Skeletal muscle cell (primary cell): ENCODE measurements at places on chromosomes 16 and 17.
A peak's percentile ranks its signal among the peaks of the same experiment; 100 is the strongest.

DNA sequence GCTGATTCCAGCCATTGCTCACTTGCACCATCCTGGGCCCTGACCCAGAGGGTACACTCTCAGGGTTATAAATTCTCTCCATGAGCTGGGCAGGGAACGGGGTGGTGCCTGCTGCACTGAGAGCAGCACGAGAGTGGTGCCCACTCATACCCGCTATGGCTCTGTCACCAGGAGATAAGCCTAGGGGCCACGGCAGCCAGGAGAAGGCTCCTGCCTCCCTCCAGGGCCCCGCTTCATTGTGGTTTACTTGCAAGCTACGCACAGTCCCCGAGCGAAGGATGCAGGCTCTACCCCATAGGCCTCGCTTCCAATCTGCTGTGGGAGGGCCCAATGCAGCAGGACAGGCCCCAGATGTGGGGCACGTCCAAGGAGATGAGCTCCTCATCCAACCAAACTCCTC, 48.5 kb downstream of the VAC14 start:
- DNase-seq = no peak

DNA sequence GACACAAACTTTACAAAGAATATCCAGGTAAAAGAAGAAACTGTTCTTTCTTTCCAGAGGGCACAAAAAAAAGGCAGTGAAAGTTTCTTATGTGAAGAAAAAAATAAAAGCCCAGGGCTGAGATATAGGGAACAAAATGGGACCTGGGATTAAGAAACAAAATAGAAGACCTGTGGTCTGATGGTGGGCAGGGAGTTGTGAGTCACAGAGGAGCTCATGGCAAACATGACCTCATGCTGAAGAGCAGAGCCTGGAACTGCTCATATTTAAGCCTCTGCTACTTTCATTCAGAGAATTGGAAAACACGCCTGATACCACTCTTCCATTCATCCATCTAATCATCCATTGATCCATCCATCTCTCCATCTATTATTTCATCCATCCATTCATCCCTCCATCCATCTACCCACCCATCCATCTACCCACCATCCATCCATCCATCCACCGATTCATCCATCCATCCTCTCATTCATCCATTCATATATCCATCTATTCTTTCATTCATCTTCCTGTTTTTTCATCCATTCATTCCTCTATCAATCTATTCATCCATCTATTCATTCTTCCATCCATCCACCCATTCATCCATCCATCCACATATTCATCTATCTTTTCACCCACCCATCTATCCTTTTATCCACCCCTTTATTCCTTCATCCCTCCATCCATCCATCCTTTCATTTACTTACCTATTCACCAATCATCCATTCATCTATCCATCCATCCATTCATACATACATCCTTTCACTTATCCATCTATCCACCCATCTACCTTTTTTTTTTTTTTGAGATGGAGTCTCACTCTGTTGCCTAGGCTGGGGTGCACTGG, 30.0 kb downstream of the WFDC1 start:
- peak; percentile 0 for DNase-seq

DNA sequence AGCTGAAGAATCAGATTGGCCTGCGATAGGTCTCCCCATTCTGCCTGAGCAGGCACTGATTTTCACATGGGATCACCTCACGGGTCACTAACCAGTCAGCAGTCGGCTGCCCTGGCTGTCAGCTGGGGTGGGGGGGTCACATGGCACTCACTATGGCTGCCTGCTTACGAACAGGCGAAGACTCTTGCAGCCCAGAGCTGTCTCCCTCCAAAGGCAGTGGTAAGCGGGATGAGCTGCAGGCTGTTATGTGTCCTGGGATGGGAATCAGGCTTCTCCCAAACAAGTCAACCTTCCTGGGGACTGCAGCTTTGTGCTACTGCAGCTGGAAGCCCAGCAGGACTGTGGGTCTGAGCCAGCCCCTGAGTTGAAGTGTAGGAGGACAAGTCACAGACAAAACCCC, 29.0 kb upstream of the ADORA2B start:
- DNase-seq = no peak

DNA sequence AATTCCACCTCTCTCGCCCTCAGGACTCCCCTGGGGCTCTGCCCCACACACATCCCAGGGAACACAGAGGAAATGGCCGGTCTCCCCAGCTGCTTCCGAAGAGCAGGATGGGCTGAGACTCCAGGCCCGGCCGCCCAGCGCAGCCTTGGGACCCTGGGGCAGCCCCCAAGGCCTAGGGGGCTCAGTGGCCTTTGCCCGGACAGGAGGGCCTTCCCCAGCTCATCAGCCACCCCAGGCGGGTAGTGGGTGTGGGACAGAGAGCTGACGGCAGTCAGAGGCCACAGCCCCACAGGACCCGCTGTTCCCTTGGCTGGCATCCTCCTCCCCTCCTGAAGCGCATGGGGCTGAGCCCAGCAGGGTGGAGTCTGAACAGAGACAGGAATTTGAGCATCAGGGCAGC, 6.2 kb upstream of the CBFA2T3 start:
- no peak for DNase-seq

DNA sequence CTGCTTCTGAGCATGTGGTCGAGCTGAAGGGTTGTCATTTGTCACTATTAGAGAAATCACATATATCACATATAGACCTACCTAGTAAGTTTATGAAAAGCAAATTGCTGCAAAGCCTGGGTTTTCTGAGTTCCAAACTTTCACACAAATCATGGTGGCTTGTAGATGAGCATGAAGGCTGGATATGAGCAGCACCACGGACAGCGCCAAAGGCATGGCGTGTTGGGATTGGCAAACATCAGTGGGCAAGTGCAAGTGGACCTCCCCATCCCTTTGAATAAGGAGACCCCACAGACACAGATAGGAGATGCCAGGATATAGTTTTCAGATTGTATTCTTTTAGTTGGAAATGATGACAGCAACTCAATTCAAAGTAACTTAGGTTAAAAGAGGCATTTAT, 77.6 kb upstream of the CACNG3 start:
- DNase-seq = no peak

GRCh38 chr17:58270476-58271215, 10.1 kb downstream of the MPO start:
- no peak for DNase-seq

GRCh38 chr17:5238333-5238732, 3.7 kb upstream of the SCIMP start:
- DNase-seq = no peak

DNA sequence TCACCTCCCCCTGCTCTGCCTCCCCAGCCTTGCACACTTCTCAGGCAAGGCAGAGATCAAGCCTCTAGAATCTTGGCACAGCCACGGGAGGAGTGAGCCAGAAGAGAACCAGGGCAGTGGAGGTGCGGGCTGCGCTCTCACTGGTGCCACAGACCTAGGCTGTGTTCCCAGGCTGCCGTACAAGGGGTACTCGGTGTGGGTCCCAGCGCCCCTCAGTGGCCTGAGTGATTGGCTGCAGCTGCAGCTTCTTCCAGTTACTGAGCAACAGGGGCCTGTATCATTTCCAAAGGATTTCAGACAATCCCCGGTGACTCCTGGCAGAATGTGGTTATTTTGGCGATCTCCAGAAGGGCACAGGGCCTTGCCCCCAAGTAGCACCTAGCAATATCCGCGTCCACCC, 1852.1 kb downstream of the TP53TG3F start:
- no peak for DNase-seq

GRCh38 chr16:85415196-85416090, 197.7 kb upstream of the GSE1 start:
- no peak for DNase-seq

- DNase-seq = no peak
Observed at GRCh38 chr17:46868689-46869187, 17.4 kb downstream of the WNT9B start.

- no peak for DNase-seq
Observed at GRCh38 chr17:71115669-71115972, 946.3 kb downstream of the KCNJ2 start.

DNA sequence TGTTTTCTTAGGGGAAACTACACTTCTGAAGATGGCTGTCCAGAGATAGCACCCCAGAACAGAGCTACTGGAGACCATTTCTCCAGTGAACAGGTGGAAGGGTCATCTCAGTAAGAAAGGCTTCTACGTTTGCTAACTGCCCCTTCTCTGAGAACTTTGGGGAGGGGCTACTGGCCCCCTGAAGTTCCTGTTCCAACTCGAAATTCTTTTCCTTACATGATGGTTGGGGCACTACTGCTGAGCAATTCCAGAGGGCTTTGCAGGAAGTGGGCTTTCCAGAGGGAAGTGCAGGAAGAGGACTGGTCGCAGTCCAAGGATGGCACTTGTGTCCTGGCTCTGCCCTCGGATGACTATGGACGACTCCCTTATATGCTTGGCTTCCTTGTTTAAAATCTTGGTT, 31.2 kb downstream of the TOM1L2 start:
- no peak for DNase-seq

GRCh38 chr17:62880120-62880519, 72.0 kb upstream of the MARCHF10 start:
- DNase-seq = no peak

DNA sequence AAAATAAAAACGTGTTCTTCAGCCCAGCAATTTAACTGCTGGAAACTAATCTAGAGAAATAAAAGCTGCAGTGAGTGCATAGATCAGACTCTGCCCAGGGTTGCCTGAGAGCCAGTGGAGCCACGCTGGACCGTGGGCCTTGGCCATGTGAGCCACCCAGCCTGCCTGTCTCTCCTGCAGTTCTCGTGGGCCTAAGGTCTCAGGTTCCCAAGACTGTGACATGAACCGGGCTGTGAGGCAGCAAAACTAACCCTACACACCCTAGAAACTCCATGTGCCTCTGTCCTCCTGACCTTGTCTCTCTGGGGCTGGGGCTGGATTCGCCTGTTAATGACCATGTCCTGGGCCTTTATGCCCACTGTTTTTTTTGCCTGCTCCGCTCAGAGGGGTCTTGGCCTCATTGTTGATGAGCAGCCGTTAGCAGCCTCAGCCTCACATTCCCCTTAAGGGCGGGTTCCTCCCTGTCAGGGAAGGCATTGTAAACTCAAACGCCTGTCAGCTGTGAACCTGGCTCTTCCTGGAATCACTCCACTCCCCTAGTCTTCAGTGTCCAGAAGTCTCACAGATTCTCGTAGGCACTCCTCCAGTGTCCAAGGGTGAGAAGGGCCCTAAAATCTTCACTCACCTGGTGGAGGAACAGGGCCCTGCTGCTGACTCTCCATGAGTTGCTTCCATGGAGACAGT, 16.9 kb downstream of the C16orf90 start:
- DNase-seq = no peak

GRCh38 chr16:83842756-83843507, 35.2 kb downstream of the HSBP1 start:
- no peak for DNase-seq
